ENCODE measurements at places on chromosomes 3 and 15.
A peak's percentile ranks its signal among the peaks of the same experiment; 100 is the strongest.

DNA sequence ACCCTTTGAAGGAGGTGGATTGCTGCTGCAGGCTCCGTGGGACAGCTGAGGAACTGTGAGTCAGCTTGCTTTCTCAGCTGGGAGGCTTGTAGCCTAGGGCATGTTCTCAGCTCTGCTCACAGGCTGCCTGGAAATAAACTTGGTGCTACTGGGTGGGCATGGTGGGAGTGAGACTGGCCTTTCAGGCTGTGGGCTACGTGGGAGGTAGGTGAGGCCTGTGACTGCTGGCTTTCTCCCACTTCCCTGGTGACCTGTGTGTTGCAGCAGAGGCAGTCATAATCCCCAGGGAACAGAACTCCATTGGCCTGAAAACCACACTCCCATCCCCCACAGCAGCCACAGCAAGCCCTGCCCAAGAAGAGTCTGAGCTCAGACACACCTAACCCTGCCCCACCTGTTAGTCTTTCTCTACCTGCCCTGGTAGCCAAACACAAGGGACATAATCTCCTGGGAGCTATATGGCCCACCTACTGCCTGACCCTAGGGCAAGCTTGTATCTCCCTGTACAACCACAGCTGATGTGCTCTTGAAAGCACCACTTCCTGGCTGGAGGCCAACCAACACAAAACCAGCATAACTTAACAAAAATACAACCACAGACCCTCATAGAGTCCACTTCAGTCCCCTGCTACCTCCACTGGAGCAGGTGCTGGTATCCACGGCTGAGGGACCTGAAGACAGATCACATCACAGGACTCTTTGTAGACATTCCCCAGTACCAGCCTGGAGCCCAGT is 236.5 kb downstream of the SQOR start:
- no peak for DNase-seq

DNA sequence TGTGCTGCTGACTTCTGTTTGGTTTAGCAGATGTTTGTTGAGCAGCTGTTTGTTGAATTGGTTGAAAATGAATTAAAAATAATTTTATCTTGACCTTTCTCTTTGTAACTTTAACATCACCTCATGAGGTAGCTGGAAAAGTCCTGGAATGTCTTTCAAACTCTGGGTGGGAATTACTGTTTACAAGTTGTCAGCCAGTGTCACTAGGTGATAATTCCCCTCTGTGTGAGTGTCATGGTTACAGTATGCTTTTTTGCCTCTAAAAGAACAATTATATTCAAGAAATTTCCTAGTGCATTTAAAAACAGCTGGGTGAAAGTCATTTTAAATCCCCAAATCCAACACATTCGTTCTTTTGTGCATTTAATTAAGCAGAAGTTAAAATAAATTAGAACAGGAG is 113.2 kb downstream of the PTPRG start:
- no peak for DNase-seq

- no peak for DNase-seq
Observed at GRCh38 chr3:72633534-72633933, 214.7 kb downstream of the SHQ1 start.

DNA sequence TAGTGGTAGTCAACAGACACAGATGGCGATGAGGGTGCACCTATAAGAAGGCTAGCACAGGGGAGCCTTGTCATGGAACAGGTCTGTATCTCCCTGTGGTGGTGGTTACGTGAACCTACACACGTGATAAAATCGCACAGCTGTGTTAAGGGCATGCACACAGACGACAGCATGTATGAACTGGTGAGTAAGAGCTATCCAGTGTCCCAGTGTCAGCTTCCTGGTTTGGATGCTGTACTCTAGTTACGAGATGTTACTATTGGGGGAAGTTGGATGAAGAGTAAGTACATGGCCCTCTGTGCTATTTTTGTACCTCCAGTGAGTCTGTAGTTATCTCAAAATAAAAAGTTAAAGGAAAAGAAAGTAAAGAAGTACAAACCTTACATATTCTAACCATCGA is 38.2 kb downstream of the MTMR10 start:
- no peak for DNase-seq

- peak; percentile 10 for DNase-seq
Observed at GRCh38 chr15:51075826-51076523, 18.7 kb downstream of the TNFAIP8L3 start.

DNA sequence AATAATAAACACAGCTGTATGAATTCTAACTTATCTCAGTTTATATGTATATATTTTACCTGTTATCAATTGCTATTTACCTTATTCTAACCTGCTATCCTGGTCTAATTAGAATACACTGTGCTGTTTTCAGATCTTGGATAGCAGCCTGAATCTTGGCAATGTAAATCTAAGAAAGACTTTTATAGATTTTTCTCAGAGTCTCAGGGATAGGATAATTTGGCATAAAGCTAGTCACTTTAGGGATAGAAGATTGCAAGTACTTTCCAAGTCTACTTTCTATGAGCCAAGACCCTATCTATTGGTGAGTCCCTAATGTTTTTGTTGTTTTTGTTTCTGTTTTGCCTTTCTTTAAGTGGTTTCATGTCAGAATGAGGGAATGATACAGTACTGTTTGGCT is 695.7 kb downstream of the NAALADL2 start:
- no peak for DNase-seq

DNA sequence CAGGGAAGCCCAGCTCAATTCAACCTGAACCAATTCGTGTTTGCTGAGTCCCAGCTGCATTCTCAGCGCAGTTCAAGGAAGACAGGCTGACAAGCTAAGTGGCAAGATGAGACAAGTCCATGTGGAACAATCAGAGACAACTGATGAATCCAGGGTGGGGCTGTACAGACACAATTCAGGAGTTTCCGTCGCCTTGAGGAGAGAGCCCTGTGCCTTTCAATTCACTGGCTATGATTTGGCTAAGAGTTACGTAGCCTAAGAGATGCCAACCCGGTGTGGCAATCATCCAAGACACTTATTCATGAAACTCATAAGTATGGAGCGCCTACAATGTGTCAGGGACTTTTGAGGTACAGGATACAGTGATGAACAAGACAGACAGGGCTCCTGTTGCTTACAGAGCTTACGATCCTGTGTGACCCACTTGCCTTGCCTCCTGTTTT is 15.5 kb upstream of the ZBED2 start:
- DNase-seq = no peak

DNA sequence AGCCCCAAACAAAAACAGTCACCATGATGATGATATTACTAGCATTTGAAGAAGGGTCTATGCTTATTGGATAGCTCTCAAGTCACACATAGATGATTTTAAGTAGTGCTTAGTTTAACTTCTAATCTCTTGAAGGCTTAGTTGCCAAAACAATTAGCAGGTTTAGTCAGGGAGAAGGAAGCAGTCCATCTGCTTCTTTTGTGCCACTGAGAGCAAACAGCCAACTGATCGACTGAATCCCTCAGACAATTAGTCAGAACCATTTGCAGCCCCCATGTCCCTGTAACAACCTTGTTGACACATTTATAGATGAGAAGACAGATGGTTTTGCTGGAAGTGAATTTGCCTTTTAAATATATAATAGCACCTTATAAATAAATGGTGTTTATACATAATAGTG is 585.1 kb upstream of the SUCLG2 start:
- DNase-seq = no peak

GRCh38 chr3:29415482-29416223 is 134.8 kb downstream of the RBMS3 start:
- no peak for DNase-seq

- DNase-seq = no peak
Observed at GRCh38 chr15:22240986-22241385, 160.7 kb downstream of the OR4M2 start.

DNA sequence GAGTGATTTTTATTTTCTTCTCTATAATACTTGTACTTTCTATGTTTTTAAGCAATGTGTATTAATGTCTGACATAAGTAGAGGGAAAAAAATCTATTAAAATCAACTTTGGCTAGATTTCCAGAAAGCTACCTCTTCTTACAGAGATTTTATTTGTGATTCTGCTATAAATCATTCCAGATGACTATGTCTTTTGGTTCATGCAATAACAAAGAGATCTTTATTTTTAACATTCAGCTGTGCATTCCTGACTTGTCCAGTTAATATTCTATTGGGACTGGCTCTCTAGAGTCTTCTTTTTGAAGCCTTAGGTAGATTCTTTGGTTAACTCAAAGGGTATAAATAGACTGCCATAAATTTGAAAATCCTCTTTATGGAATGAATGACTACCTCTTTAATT is 74.3 kb upstream of the ARPP21 start:
- no peak for DNase-seq

DNA sequence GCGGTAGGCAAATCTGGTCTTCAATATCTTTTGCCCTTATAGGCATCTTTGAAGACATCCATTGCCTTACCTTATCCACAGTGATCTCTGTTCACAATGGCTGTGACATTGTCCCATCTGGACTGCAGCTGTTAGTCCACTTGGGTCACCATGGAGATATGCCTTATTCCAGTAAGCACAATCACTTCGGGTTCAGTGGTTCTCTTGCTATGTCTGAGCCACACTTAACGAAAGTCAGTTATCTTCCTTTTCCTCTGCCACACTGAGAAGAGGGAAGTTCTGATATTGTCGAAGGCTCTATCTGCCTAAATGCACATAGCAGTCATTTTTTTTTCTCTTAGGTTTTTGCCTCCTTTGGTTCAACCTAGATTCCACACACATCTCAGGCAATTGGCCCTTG is 119.0 kb upstream of the SATB1 start:
- peak; percentile 19 for DNase-seq

- no peak for DNase-seq
Observed at GRCh38 chr15:78763796-78764241, 47.4 kb downstream of the ADAMTS7 start.

- DNase-seq = peak; percentile 76
Observed at GRCh38 chr15:77659350-77660321, 26.9 kb upstream of the LINGO1 start.
